ENCODE measurements at places on chromosomes 2 and 18.

- DNase-seq: no peak
These were observed 1334.3 kb upstream of the ZEB2 start for GRCh38 chr2:145854039-145854755.

DNA sequence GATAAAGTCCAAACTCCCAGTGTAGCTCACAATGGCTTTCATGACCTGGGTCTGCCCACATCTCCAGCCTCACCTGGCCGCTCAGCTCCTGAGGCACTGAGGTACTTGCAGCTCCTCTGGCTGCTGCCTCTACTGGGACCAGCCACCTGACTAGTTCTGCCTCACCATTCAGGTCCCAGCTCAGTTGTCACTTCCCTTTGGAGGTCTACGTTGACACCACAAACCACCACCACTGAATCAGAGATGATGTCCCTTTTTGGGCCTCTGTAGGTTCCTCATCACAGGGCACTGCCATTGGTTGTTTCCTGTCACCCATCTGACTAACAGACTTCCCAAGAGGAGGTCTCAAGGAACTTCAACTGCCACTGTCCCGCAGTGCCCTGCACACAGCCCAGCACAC is 21.2 kb downstream of the SPP2 start:
- no peak for DNase-seq

DNA sequence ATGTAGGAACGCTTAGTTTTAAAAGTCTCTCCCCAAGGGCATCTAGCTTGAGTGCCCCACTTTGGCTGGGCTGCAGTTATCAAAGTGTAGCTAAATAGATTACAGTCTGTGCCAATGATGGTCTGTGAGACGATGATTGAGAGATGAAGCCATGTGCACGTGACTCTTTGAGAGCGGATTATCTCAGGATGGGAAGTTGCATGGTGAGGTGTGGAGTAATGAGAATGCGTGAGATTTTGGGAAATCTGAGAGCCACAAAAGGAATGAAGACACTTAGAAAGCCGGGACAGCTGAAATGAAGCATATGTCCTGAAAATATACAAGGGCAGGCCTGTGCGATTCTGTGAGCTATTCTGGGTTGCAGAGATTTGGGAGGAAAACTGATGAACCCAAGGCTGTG is 370.0 kb downstream of the TGIF1 start:
- no peak for DNase-seq

DNA sequence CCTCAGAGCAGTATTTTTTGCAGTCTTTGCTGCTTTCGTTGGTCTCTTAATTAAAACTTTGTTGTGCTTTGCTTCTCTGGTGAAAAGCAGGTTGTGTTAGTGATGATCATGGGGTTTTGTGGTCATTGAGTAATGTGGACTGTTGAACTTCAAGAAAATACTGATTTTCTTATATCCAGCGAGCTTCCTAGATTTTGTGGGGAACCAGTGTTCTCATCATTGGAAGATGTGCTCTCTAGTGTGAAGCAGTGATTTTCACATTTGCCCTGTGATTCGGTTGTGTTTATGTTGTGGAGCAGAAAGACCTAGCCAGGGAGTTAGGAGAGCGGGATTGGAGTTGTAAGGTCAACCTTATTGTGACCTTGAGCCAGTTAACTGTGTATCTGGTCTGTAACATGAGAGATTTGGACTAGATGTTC is 12.4 kb downstream of the ASAP2 start:
- no peak for DNase-seq

DNA sequence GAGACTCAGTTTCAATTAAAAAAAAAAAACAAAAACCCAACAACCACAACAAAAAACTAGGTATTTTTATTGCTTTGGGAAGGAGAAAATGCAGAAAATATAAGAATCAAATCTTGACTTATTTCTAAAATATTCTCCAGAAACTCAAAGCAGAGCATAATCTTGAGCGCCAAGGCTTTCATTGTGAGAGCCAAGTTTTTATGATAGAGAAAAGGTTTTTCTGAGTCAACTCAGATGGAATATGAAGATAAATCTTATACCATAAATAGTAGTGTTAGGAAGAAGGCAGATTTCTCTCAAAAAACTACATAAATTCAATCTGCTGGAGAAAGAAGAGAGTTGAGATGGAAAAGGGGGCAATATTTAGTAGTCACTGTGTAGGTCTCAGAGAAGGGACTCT is 121.2 kb upstream of the OSR1 start:
- no peak for DNase-seq

DNA sequence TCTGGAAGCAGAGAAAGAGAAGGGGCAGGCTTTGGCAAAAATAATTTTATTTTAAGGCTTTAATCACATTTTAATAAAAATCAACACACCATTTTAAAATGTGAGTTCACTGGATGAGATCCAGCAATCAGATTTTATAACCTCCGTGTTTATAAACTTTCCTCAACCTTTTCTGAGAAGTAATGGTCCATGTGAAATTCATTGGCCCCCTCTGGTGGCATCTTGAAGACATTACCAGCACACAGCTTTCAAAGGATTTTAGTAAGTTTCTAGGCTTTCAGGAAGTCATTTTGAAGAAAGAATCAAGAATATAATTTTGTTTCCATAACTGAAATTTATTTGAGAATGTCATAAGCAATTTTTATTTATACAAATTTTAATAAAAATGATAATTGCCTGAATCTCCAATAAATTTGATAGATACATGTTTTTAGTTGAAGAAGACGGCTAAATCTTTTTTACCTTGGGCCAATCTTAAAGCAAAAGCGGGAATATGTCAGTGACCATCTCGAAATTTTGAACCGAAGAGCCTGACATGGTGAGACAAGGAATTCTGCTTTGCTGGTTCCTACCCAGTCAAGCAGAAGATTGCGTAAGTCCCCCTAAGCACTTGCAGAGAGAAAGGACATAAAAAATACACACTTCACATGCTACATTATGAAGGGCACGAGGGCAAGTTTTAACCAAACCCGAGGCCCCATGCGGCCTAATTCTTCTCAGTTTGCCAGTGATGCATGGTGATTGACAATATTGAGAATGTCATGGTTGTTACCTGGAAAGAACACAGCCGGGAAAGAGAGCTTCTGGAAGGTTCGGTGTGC is 128.4 kb upstream of the CBLN2 start:
- no peak for DNase-seq

DNA sequence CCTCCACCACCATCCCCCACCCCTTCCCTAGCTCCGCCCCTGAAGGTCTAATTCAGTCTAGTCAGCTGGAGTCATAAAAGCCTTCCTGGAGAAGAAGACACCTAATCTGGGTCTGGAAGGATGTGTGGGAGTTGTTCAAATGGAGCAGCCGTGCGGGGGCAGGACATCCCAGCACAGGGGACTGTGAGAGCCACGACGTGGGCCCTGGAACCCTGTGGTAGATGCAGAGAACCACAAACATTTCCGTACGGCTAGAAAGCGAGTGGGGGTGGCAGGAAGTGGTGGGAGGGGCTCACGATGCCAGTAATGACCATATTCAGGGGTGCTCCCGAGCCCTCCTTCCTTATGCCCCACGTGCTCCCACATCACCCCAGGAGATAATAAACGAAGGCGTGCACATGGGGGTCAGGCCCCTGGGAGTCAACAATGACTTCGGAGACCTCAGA is 20.9 kb upstream of the COL6A3 start:
- DNase-seq: peak; percentile 55

DNA sequence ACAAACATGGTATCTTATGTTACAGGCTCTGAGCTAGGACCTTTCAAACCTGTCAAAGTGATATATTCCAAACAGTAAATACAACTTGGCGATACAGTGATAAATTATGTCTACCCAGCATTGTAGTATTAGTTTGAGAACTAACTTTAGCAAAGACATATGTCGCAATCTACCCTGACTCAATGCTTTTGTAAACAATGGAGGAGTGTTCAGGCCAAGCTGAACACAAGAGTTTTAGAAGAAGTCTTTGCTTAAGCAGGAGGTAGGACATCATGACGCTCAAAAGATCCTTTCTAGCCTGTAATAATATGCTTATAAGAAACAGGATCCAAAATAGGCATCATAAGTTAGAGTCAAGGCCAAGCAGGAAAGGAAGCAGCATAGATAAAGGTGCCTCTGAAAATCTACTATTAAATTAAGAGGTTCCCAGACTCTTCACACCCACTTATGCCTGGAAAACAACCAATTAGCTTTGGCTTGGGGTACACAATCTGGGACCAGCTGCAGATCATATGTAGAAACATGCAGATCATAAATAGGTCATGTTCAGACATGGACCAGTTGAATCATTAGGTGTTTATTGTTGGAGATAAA is 132.5 kb downstream of the CSRNP3 start:
- DNase-seq: no peak

- DNase-seq: no peak
These were observed 81.9 kb downstream of the WDSUB1 start for GRCh38 chr2:159204381-159205144.

Data from stimulated activated CD4-positive, alpha-beta T cell treated with anti-CD3 and anti-CD28 coated beads, TNF-alpha, amount 100 ng/mL, for 24 hours (primary cell).